GM12878 (cell line): ENCODE measurements at places on chromosomes 6 and 20. TPM values are rescaled to one million over a fixed set of nuclear protein-coding genes. Genes with fewer than 3 reads are reported as not detected.
A peak's percentile ranks its signal among the peaks of the same experiment; 100 is the strongest.

SLA2 gene
- polyA plus RNA-seq: 0.68 and 0.88 TPM in 2 replicates

PAK5 gene
- not detected in 2 replicates for polyA plus RNA-seq

NRSN2 gene
- polyA plus RNA-seq: 32.4 and 32.7 TPM in 2 replicates

DNA sequence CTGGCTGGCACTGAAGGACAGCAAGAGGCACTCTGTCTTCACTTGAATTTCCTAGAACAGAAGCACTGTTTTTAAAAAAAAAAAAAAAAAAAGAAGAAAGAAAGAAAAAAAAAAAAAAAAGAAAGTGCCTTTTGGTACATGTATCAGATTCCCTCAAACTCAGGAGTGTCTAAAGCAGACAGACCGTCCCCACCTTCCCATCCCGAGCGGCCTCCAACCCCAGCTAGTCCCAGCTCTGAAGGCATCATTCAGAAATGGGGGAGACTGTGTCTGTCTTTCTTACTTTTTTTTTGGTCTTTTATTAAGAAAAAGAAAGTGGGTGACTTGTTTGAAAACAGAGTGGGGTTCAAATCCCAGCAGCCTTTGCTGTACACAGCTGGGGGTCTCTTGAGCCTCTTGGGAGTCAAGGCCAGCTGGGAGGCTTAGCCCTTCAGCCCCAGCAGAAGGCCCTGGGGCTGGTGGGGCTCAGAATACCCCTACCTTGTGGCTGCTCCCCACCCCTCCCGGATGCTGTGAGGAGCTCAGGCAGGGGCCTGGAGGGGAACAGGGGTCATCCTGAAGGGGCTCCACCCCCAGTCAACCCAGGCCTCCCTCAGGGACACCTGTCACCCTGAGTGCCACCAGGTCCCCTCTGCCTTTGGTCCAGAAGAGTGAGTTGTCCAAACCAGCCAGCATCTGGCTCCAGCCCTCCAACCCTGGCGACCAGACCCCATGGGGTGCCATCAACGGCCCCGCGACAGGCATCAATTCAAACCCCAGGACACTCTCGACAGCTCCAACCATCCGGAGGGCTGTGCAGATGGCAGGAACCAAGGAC lies 128.3 kb downstream of the TAF4 start:
- DNase-seq: no peak
- no peak overlapping the region for H3K4me3 ChIP-seq
- H3K27me3 ChIP-seq: no peaks in the 10 kb centered on the region
- no peaks in the 10 kb centered on the region for H3K4me1 ChIP-seq

GRCh38 chr6:8627085-8627861 lies 191.9 kb upstream of the SLC35B3 start:
- H3K27ac ChIP-seq: no peak overlapping the region
- H3K4me1 ChIP-seq: no peaks in the 10 kb centered on the region
- DNase-seq: peak; percentile 12
- no peaks in the 10 kb centered on the region for H3K36me3 ChIP-seq
- H3K4me3 ChIP-seq: no peak overlapping the region
- H3K27me3 ChIP-seq: no peaks in the 10 kb centered on the region

GRCh38 chr6:168148231-168148849 lies 69.3 kb upstream of the FRMD1 start:
- no peaks in the 10 kb centered on the region for H3K4me1 ChIP-seq
- no peaks in the 10 kb centered on the region for H3K27me3 ChIP-seq
- H3K36me3 ChIP-seq: no peaks in the 10 kb centered on the region
- no peak for DNase-seq

DNA sequence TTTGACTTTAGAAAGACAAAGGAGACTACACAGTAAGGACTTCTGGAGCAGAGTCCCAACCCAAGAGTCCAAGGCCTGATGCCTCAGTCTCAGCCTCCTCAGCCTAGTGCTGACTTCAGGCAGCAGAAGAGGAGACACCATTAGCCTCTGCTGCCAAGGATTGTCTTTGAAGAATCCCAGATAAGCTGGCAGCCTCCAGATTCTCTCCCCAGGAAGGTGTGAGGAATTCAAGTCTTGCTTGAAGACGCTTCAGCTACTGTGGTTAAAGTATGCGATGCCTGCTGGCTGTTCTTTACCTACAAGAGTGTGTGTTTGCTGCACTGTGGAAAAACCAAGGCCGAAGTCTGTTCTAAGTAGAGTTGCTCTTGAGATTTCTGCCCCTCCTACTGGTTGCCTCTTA lies 215.9 kb upstream of the TCF21 start:
- H3K4me1 ChIP-seq: no peaks in the 10 kb centered on the region
- no peaks in the 10 kb centered on the region for H3K36me3 ChIP-seq

SIRPD gene
- polyA plus RNA-seq: 0.60 and 0.99 TPM in 2 replicates

DNA sequence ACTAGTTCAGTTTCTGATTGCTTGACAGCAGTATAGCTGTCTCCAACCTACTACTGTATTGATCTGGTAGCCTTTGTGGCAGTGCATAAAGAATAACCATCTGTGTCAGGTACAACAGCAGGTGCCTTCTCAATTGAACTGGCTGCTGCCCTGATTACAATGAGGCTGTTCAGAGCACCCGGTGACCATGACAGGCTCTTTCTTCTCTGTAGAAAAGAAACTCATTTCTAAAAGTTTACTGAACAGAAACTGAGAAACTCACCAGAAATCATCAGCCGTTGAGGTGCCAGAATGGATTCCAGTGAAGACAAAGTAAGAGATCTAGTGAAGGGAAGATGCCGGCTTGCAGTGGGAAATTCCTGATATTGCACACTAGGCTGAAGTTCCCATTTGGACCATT lies 954.4 kb downstream of the PHF3 start:
- H3K27ac ChIP-seq: no peak overlapping the region
- H3K27me3 ChIP-seq: no peaks in the 10 kb centered on the region
- DNase-seq: no peak
- no peak overlapping the region for H3K4me3 ChIP-seq

KIAA1755 gene
- polyA plus RNA-seq: not detected in 2 replicates

DNA sequence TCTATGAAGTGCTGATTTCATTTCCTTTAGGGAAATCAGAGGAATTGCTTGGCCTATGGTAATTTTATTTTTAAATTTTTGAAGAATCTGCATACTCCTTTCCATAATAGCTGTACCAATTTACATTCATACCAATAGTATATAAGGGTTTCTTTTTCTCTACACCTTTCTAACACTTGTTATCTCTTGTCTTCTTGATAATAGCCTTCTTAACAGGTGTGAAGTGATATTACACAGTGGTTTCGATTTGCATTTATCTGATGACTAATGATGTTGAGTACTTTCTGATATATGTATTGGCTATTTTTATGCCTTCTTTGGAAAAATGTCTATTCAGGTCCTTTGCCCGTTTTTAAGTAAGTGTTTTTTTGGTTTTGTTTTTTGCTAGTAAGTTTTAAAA lies 40.8 kb downstream of the SMAP1 start:
- peaks cover 14% of the 10 kb centered on the region; the same call in 1 of the 2 replicates for H3K4me1 ChIP-seq
- H3K27ac ChIP-seq: no peak overlapping the region
- H3K36me3 ChIP-seq: no peaks in the 10 kb centered on the region
- H3K4me3 ChIP-seq: no peak overlapping the region

DNA sequence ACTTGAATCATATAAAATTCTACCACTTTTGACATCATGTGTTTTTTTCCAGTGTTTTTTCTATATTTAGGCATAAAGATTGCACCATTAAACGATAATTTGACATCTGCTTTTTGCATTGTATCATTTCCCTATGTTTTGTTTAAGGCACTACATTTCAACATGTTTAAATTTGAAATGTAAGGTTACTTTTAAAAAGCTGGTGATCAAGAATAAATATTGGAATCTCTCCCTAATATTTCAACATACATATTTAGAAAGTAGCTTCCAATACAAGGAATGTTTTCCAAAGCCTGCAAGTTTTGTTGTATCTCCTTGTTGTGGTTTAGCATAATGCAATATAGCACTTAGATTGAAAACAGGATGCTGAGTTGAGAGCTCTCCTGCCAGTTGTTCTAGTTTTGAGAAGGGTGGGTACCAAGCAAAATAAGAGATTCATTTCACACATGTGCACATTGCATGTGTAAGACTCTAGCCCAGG lies 76.5 kb downstream of the SYNJ2 start:
- no peaks in the 10 kb centered on the region for H3K27me3 ChIP-seq
- no peaks in the 10 kb centered on the region for H3K36me3 ChIP-seq
- no peak for DNase-seq
- no peak overlapping the region for H3K27ac ChIP-seq
- no peak overlapping the region for H3K4me3 ChIP-seq
- H3K4me1 ChIP-seq: no peaks in the 10 kb centered on the region; the same call in 1 of the 2 replicates

DNA sequence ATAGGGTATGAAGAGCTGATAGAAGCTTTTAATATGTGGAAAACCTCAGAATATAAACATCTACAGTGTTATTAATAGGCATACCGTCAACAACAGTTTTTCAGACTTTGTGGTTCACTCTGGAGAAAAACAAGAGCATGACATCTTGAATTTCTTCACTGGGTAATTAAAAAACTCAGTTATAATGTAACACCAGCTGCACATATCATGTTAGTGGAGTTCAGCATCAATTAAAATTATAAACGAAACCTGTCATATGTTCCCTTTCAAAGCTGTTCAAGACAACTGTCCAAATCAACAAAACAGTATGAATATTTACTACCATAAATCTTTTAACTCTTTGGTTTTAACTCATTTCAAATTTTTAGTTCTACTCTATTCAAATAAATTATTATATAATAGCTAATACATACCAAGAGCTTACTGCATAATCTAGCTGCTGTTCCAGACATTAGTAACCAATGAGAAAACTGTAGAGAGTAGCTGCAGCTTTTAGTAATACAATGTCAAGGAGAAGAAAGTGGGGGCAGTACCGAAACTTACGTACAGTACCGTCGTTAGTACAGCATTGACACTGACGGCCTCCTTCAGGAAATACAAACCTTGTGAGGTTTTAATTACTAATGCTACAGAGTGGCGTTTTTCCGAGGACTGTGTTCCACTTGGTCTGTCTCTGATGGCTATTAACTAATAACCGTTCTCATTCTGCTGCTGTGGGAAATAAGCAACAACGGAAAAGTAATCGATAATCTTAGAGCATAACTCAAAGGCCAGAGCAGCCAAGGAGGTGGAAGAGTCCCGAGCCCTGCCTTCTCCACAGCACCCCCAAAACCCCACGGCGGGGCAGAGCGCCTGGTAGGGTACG lies 532 bp upstream of the PM20D2 start:
- H3K4me3 ChIP-seq: peak overlapping the region; percentile 71
- no peaks in the 10 kb centered on the region for H3K36me3 ChIP-seq
- no peaks in the 10 kb centered on the region for H3K27me3 ChIP-seq
- DNase-seq: peak; percentile 52

DNA sequence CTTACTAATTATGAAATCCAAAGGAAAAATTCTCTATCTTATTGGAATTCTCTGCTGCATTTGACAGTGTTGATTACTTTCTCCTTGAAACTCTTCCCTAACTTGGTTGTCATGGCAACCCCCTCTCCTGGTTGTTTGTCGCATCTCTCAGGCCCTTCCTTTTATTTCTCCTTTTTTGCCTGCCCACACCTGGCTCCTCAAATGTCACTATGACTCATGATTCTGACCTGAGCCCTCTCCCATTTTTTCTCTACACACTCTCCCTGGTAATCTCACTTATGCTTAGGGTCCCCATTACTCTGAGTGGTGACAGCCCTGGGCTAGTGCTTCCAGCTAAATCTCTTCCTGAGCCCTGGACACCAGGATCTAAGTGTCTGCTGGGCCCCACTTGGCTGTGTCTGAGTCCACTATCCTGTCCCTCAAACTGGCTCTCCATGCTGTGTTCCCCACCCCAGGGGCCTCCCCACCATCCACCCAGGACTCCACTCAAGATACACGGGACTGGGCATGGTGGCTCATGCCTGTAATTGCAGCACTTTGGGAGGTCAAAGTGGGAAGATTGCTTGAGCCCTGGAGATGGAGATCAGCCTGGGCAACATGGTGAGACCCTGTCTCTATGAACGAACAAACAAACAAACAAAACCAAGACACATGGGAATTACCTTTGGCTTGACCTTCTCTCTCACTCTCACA lies 16.5 kb upstream of the NNAT start:
- H3K27me3 ChIP-seq: no peaks in the 10 kb centered on the region
- H3K36me3 ChIP-seq: 0 out of 2 replicates have a peak, but pooled peaks cover 4% of the 10 kb centered on the region
- H3K27ac ChIP-seq: no peak overlapping the region
- no peak overlapping the region for H3K4me3 ChIP-seq
- no peak for DNase-seq

DNA sequence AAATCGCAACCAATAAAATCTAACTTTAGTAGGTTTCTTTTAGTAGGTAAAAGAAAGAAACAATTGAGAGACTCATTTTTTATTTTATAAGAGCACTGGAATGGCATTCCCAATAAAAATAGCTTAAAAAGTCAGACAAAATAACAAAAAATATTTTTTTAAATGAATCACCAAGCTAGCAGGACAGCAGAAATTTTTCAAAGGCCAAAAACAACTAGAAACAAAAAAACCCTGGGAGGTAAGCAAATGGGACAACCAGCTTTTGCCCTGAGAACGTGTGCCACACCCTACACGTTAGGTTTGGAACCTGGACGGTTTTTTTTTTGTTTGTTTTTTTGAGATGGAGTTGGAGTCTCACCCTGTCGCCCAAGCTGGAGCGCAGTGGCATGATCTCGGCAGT lies 19.6 kb downstream of the GPLD1 start:
- H3K36me3 ChIP-seq: no peaks in the 10 kb centered on the region
- DNase-seq: no peak
- H3K27ac ChIP-seq: no peak overlapping the region
- no peak overlapping the region for H3K4me3 ChIP-seq

GRCh38 chr20:33033381-33033780 lies 1.9 kb downstream of the BPIFB6 start:
- H3K27me3 ChIP-seq: peaks cover 1% of the 10 kb centered on the region; the same call in 1 of the 2 replicates
- no peak overlapping the region for H3K27ac ChIP-seq
- no peak overlapping the region for H3K4me3 ChIP-seq
- H3K36me3 ChIP-seq: no peaks in the 10 kb centered on the region
- H3K4me1 ChIP-seq: no peaks in the 10 kb centered on the region

DNA sequence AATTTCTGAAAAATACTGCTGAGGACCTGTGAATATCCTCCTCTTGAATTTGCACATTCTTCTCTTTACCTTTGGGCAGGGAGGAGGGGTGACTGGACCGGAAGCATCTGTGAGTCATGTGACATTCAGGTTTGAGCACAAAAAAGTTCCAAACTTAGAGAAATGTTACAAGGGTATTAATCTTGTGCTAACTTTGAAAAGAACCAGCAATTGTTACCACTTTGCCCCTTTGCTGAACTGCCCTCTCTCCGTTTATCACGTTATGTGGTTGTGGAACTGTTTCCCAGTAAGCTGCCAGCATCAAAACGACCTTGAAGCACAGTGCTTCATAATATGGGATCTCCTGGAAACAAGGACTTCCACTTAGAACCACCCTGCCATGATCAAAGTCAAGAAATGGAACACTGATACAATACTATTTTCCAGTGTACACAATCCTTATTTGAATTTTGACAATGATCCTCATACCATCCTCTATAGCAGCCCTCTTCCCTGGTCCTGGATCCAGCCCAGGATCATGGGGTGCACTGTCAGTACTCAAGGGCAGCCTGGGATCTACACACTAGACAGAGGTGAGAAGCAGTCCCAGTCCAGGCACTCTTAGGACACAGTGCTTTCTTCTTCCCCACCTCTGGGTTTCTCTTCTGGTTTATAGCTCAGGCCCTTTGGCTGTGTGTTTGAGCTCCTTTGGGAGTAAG lies 2.3 kb upstream of the TUBB1 start:
- peaks cover 11% of the 10 kb centered on the region for H3K4me1 ChIP-seq
- no peak for DNase-seq
- no peak overlapping the region for H3K4me3 ChIP-seq
- no peaks in the 10 kb centered on the region for H3K27me3 ChIP-seq
- no peaks in the 10 kb centered on the region; the same call in 1 of the 2 replicates for H3K36me3 ChIP-seq
- H3K27ac ChIP-seq: 0 out of 2 replicates have a peak overlapping the region, but pooled peaks have one; percentile 3
